NCI-H187 treated with DMSO at 0.1 percent for 48 hours (cell line): ENCODE measurements at places on chromosomes 5 and 9.

DNA sequence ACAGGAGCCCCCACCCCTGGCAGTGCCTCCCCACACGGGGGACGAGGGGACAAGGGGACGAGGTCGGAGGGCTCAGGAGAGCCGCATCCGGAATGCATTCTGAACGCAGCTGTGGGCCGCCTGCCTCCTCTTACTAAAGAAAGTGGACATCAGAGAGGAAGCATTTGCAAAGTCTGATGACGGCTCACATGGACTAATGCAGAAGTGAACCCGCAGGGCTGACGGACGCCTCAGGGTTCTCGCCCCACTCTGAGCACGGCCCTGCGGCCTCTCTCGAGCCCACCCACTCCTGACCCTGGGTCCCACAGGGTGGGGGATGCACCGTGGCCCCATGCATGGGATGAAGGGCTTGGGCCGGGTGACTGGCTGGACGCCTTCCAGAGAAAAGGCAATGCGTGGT lies 5.9 kb downstream of the LPCAT1 start:
- no peak for DNase-seq

DNA sequence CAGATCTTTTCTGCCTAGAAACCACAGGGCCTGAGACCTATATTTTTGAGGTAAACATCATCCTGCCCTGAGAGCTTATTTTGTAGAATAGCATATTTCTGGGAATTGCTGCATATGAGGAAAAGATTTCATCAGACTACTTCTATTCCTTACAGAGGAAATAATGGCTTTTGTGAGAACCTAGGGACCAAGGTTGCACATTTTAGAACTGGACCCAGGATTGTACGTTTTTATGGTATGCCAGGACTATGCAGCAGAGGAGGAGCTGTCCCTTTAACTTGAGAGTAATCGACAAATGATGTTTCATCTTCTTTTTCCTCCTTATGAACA lies 2.2 kb upstream of the ALDH1A1 start:
- DNase-seq: no peak

DNA sequence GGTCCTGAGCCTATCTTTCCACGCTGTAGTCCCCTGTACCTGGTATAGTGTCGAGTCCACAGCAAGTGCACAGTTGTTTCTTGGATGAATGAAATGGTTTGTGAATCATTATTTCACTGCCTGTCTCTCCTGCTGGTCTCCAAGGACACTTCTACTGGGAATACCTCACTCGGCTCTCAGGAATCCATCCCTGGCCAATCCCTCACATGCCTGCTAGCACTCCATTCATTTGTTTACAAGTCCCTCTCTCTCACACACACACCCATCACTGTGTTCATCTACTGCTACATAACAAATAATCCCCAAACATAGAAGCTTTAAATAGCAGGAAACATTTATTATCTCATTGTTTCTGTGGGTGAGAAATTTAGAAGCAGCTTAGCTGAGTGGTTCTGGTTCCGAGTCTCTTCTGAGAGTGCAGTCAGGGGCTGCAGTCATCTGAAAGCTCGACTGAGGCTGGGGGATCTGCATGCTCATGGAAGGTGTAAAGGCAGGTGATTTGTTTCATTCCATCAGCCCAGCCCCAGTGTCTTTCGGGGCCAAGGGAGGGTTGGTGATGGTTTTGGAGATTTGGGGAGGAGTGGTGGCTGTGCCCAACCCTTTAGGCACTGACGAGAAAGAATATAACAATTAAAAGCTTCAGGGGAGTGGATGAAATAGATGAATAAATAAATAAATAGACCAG lies 132.7 kb upstream of the IER5L start:
- DNase-seq: no peak

- DNase-seq: no peak
Measured at GRCh38 chr5:92616085-92616484, 964.9 kb downstream of the NR2F1-AS1 start.

GRCh38 chr9:106322706-106323245 lies 540.2 kb upstream of the ZNF462 start:
- DNase-seq: no peak

DNA sequence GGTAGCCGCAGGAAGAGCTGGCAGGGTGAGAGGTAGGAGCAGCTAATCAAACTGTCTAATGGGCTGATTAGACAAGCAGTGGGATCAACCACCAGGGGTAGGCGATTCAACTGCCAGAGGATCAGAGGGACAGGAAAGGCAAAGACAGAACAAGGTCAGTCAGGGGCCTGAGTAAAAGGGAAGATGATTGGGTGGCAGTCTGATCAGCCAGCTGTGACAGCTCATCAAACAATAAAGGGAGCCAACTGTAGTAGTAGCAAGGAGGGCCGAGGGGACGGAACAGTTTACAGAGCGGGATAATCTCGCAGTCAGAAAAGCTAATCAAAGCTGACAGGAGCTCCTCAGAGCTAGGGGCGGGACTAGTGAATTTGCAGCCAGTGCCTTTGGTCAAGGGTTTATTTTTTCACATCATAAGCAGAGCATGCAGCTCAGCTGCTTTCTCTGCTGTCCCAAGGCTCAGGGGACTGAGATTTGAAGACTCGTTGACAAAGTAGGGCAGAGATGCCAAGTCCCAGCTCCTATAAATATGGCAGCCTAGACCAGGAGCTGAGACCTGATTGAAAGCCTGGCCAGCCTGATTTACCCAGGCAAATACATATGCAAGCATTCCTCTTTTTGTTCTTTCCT lies 418.2 kb downstream of the GABRG2 start:
- DNase-seq: no peak

DNA sequence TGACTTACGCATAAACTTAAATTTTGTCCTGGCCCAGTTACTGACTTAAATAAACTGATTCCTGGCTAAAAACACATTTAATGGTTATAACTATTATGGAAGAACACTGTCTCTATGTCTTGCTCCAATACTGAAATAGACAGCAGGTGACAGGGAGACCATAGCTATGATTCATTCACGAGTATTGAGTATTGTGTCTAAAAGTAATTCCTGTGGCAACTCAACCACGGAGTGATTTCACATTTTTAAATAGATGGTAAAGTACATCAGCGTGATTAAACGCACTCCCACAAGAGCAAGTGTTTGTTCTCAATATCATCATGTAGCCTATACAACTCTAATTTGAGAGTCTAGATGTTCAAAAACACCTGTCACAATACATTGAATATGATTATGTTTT lies 35.9 kb upstream of the PCSK1 start:
- no peak for DNase-seq

DNA sequence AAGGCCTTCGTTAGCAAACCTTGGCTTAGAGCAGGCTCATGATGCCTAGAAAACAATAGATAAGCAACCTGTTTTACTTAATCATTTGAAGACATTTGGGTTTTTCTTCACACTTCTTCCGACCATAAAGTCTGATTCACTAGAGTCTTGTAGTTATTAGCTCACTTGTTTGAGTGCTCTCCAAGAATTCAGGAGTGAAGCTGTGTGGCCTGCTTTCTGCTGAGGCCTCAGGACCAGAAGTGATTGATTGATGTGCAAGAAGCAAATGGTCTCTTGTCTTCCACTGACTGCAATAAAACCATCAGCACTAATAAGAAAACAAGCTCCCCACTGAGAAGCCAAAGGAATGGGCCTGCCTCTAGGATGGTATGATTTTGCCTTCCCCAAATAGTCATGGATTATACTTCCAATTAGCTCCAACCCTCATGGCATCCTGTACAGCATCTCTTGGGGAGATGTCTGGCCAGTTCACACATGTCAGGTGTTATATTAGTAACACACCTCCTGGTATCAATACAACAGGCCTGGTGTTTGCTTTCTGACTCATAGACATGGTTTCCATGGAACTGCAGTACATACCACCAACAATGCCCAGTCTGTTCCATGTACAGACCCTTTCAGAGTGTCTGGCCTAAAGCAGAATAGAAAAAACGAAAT lies 317.6 kb downstream of the CWC27 start:
- no peak for DNase-seq

DNA sequence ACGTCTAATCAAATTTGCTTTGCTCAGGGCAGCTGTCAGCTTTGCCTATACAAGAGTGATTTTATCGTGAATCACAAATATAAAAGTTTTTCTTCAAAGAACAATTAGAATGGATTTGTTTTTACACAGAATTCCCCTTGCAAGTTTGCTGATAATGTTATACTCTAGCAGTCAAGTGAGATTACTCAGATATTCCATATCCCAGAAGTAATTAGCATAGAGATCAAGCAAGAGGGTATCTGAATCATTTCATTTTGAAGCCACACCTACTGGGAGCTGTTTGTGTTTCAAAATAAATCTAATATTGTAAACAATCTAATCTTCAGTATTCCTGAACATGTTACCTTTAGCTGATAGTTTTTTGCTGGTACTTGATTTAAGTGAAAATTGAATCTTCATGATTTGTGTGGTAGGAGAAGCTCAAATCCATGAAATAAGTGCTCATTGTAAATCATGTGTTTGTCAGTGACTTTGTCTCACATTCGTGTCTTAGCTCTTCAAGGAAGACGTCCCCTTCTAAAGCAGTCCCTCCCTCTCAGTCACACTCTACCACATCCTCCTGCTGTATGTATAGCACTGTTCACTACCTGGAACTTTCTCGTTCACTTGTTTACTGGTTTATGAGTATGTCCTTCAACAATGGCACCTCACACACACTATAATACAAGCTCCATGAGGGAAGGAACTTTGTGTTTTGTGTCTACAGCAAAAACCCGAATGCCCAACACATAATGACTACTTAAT lies 3.3 kb upstream of the TTC39B start:
- no peak for DNase-seq

DNA sequence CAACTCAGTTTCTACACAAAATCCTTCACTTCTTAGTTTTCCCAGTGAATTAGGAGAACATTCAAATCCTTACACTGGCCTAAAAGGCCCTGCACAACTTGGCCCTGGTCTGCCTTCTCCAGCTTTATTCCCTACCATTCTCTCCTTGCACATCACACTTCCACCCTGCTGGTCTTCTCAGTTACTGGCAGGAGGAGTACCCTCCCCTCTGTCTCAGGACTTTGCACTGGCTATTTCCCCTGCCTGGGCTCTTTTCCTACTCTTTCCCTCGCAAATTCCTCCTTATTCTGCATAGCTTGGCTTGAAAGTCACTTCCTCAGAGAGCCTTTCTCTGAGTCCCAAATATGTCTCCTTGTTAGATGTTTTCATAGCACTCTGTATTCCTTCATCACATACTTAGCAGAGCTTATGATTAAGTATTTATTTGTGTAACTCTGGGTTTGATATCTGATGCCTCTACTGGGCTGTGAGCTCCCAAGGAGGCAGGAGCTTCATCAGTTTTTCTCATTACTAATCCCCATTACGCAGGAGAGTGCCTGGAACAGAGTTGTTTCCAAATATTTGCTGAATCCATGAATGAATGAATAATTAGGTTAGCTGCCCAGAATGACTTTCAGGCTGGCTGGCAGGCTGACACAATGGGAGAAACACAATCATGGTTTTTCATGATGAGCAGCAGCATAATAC lies 159.8 kb upstream of the KLF9 start:
- no peak for DNase-seq

GRCh38 chr9:90724112-90724511 lies 77.5 kb upstream of the SYK start:
- DNase-seq: no peak

DNA sequence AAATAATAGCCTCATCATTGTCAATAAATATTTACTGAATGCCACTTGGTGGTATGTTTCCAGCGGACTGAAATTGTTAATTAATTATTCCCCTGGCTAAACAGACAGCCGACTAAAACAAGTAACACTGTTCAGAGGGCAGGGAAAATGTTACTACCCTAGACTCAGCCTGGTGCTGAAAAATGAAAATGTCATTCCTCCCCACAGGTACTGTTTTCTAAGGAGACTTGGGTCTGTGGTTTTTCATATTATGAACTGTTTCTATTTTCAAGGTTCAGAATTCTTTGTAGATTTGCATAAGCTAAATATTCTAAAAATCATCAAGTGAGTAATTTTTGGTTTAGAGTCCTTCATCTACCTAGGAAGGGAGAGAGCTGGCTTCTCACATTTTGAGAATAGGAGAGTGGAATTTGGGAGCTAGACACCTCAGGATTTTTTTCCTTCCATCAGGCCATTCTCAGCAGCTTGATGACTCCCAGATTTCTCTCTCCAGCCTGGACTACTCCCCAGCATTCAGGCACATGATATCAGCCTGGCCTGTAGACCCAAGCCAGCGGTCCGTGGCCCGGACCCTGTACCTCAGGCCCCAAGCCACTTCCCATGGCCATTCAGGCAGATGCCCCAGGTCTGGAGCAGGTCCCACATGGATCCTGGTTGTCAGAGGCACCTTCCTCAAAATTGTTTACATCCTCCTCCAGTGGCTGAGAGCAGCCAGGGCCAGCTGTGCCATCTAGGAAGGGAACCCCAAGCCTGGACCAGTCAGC lies 24.4 kb downstream of the BHMT start:
- DNase-seq: no peak

- no peak for DNase-seq
Measured at GRCh38 chr9:124022201-124023121, 10.9 kb downstream of the LHX2 start.

- no peak for DNase-seq
Measured at GRCh38 chr9:8553444-8553843, 753.9 kb upstream of the DMAC1 start.

DNA sequence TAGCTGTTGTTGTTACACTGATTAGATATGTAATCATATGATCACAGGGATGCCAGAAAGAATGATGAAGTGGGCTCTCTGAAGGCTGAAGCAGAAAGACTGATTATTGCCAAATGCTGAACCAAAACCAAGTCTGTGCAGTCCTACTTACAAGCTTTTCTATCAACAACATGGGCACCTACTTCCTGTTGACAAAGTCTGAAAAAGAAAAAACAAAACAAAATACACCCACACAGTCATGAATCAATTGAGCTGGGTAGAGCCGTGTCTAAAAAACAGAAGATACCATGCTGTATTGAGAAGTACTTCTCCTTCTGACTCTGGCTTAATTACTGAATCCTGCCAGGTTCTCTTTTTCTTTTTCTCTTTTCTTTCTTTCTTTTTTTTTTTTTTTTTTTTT lies 363.4 kb downstream of the RAB3C start:
- no peak for DNase-seq

- DNase-seq: no peak
Measured at GRCh38 chr5:143275512-143276363, 127.7 kb downstream of the NR3C1 start.

DNA sequence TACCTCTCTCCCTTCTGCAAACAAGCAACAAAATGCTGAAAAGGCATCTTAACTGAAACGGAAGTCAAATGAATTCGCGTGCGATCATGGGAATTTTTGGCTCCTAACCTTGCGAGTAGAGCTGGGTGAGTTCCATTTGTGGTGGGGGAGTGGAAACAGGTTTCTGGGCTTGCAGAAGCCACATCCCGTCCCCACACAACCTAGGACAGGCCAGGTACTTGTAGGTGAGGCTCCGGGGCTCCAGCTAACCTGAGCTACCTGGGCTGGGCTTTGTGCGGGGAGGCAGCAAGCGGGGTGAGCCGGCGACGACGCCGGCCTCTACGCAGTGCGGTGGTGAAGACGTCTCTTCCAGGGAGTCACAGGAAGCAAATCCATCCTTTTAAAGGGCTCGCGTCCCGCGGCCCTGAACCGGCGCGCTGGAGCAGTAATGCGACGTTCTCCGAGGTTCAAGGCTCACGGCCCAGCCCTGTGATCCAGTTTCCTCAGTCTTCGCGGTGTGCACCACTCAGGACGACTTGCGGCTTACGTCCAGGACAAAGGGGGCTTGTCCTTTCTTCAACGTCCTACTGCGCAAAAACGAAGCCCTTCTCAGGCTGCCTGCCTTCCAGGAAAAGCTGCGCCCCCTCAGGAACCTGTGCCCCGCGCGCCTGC lies 567 bp upstream of the SPIN1 start:
- no peak for DNase-seq
